ENCODE measurements at places on chromosomes 11 and 22.

GRCh38 chr11:44950031-44950624 lies 555 bp downstream of the TP53I11 start:
- DNase-seq = peak; percentile 22

GRCh38 chr11:85040166-85040565 lies 587.0 kb downstream of the DLG2 start:
- no peak for DNase-seq

GRCh38 chr11:706439-706956 lies 467 bp downstream of the EPS8L2 start:
- DNase-seq = no peak

DNA sequence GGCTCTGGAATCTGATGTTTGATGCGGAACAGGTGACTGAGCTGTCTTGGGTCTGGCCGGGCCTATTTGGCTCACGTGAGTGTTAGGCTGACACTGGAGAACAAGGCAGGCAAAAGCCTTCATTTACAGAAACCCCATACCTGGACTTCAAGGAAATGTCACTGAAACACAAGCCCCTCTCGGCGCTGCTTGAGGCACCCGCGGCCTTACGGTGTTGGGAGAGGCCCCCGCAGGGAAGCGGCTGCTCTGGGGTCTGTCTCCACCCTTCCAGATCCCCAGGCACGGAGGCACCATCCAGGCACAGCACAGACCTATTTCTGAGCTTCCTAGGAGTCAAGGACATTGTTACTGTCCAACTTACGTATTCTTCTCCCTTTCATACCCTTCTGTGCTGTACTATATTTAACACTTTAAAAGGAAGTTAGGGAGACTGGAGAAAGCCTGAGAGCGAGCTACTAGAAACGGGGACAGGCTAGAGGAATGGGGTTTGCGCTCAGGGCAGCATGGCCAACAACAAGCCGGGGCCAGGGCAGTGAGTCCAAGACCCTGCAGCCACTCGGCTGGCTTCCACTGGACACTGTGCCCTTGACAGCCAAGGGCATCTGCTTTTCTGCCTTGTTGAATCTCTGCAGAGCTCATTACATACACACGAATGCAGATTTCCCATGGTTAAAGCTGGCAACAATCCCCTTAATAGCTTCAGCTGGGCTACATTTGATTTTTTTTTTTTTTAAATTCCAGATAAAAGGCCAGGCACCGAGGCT lies 23.8 kb downstream of the DRD4 start:
- DNase-seq = no peak

DNA sequence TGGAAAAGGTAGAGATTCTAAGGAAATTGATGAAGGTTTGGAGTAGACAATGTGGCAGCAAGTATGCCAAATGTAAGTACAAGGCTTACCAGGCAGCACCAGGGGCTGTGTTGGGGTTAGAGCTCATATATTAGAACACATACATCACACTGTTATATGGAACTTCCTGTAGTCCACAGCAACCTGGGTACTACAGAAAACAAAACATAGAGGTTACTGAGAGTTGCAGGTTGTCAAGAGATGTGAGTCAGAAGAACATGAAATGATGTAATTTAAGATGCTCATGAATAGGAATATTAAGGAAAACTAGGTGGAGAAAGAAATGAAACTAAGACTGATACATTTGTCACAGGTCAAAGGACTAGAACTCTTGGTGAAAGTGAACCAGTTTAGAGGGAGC lies 22.0 kb downstream of the FAT3 start:
- no peak for DNase-seq

GRCh38 chr11:130208241-130209127 lies 48.9 kb downstream of the ST14 start:
- DNase-seq = no peak

DNA sequence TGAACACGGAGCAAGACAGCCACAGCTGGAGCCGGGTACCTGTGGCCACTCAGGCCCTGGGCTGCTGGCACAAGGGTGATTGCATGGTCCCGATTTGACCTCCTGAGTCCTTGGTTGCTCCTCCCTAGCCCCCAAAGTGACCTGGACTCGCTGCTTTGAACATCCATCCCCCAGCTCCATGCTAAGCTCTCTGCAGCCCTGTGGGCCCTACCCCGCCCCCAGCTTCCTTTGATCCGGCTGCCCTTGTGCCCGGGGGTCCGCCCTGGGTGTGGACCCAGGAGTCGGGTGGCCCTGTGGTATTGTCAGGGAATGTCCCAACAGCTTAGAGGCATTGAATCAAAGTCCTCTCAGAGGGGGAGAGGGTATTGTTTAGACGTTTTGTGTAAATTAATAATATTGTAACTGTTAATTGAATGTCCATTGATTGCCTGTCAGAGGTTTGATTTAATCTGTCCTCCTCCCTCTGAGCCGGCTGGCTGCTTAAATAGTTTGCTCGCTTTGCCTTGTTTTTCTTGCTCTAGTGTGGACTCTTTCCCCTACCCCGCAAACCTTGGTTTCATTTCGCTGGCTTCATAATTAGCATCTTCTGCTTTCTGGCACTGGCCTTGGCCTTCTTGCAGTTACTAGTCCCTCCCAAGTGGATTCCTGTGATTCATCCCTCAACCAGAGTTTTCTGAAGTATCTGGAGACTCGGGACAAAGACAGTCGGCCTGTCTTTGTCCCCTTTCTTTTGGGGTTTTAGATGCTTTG lies 20.7 kb downstream of the GRIK4 start:
- no peak for DNase-seq

DNA sequence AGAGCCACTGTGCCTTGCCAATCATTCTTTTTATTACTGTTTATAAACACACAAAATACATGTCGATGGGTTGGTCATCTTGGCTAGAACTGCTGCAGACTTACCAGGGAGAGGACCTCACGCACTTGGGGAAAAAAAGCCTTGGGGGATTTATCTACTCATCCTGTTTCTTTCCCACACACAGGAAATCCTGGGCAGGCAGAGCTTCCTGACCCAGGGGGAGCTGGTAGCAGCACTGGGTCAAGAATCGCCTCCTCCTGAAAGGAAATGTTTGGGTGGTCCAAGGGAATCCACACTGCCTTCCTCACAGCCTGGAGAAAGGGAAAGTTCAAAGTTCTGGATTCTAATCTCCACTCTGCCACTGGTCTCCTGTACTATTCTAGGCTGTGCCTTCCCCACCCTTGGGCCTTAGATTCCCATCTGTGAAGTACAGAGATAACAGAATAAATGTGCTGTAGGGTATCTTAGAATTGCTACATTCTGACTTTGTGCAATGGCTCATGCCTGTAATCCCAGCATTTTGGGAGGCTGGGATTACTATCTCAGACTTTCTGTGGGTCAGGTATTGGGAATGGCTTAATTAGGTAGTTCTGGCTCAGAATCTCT lies 31.2 kb upstream of the SMTN start:
- no peak for DNase-seq

Data from NCI-H1930 (cell line).